LHCN-M2 (cell line): ENCODE measurements at places on chromosomes 16 and 17.

- DNase-seq, result no peak
Observed at GRCh38 chr16:3304370-3304769, 860 bp downstream of the TIGD7 start.

- no peak for DNase-seq
Observed at GRCh38 chr17:35235289-35235688, 7.6 kb upstream of the SLFN5 start.

- DNase-seq, result no peak
Observed at GRCh38 chr16:86831366-86831765, 253.0 kb downstream of the FOXL1 start.

DNA sequence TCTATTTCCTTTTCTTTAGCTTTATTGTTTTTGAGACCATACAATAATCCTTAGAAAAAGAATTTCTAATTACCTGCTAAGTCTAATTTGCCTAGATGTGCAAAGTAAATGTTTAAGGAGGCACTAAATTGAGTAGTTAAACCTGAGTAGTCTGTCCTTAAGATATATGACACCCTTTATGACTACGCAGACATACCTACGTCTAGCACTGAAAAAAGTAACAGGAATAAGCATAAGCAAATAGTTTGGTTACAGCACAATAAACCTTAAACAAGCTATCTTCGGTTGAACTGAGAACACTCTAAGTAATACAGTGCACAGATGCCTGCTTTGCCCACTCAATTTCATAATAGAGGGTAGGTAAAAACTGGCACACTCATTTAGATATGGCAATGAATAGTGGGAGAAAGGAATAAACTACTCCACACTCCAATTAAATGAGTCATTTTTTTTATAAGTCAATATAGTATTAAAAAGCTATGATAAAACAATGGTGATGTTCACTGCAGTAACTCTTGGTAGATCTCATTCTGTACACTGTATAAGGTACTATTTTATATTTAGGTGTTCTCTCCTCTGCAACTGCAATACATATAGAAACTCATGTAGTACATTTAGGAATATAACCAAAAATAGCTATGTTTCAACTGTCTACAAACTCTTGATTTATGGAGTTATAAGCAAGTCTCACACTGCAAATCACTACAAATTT is 19.7 kb upstream of the INTS2 start:
- no peak for DNase-seq

DNA sequence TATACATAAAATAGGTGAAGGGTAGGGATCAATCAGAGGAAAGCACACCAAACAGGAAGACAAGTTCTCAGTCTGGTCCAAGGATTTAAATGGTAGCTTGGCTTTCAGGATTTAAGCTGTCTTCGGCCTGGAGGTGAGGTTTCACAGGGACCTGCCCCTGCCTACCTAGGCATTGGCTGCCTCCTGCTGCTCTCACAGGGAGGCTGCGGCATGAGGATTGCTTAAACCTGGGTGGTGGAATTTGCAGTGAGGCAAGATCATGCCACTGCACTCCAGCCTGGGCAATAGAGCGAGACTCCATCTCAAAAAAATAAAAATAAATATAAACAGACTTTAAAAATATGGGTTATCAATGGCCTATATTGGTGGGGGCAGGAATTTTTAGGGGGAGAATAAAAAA is 114.5 kb downstream of the GAS7 start:
- no peak for DNase-seq

GRCh38 chr17:50668838-50669581 is 34.3 kb downstream of the ABCC3 start:
- DNase-seq, result no peak

DNA sequence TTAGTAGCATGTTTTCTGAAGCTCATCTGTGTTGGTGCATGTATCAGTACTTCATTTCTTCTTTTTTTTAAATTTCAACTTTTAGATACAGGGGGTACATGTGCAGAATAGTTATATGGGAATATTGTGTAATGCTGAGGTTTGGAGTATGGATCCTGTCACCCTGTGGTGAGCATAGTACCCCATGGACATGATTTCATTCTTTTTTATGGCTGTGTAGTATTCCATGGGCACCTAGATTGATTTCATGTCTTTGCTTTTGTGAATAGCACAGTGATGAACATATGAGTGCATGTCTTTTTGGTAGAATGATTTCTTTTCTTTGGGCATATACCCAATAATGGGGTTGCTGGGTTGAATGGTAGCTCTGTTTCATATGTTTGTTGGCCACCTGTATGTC is 55.0 kb upstream of the NOL11 start:
- no peak for DNase-seq

GRCh38 chr16:84883301-84883700 is 63.5 kb downstream of the CRISPLD2 start:
- DNase-seq, result no peak

DNA sequence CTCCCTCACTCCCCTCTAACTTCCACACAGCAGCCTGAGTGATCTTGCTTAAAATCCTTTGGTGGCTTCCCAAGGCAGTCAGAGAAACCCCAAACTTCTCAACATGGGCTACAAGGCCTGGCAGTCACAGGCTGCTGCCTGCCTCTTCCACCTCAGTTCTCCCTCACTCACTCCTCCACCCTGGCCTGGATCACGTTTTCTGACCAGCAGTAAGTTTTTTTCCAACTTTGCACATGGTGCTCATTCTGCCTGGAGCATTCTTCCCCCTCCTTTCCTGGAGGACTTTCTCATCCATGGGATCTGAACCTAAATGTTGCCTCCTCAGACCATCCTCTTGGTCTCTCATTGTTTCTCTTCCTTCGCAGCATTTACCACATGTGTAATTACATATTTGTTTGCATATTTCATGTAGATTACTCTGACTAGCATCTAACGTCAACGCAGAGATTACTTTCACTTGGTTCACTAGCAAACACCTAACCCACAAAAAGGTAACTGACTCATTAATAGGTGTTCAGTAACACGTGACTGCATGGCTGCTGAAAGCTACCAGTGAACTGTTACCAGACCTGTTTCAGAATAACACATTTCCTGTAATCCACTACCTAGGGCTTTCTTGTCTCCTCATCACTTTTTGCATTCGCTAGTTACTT is 17.1 kb downstream of the GNA13 start:
- no peak for DNase-seq

- DNase-seq, result no peak
Observed at GRCh38 chr16:10136916-10137315, 45.3 kb downstream of the GRIN2A start.

DNA sequence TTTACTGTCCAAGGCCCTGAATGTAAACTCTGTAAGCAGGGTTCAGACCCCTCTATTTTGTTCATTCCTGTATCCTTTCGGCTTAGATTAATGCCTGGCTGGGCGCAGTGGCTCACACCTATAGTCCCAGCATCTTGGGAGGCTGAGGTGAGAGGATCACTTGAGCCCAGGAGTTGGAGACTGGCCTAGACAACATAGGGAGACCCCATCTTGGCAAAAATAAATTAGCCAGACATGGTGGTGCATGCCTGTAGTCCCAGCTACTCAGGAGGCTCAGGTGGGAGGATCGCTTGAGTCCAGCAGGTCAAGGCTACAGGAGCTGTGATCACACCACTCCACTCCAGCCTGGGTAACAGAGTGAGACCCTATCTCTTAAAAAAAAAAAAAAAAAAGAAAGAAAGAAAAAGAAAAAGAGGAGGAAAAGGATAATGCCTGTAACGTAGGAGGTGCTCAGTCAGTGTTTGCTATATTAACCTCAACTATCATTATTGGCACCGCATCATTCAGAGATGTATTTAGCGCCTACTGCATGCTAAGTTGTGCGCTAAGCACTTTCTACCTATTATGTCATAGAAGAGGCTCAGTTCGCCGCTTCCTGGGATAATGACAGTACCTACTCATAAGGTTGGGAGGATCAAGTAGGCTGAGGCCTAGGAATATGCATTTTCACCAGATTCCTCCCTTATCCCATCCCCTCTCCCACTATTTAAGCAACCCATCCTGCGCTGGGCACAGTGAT is 5.0 kb downstream of the SOCS1 start:
- no peak for DNase-seq

- DNase-seq, result no peak
Observed at GRCh38 chr16:11684231-11685025, 16.2 kb downstream of the SNN start.

DNA sequence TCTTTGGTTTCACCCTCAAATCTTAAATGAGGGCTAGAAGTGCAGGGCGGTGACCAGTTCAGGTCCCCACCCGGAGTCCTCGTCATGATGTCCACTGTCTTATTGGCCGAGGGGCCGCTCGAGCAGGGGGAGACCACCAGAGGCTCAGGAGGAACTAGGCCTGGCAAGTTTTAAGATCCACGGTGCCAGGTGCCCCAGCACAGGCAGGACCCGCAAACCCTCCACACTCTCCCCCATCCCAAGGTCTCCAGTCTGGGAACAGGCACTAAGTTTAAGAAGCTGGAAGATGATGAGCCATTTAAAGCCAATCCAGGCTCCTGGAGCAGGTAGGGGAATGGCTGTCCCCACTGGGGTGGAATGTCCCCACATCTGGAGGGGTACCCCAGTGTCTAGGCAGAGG is 4.1 kb downstream of the DLX3 start:
- DNase-seq, result no peak

GRCh38 chr17:14845591-14846281 is 419.4 kb downstream of the PMP22 start:
- no peak for DNase-seq

GRCh38 chr17:31453896-31454295 is 62.4 kb downstream of the RAB11FIP4 start:
- peak; percentile 3 for DNase-seq

- DNase-seq, result peak; percentile 53
Observed at GRCh38 chr17:27602721-27603420, 28.1 kb upstream of the LGALS9 start.

- DNase-seq, result no peak
Observed at GRCh38 chr17:36889770-36890349, 47.4 kb upstream of the LHX1 start.

DNA sequence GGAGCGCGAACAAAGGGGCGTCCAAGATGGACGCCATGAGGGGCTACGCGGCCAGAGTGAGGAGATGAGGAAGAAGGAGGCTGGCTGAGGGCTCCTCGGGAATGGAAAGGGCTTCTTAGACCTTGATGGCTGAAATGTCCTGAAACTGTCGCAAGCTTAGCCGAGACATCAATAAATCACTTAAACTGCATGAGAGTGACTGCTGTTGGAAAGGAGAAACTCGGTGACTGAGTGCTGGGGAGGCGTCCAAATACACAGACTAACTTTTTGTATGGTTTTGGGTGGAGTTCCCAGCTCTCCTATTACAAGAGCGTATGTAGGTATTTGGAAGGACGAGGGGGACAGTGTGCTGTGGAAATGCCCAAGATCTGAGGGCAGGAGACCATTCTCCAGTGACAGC is 1.4 kb upstream of the GEMIN4 start:
- no peak for DNase-seq

DNA sequence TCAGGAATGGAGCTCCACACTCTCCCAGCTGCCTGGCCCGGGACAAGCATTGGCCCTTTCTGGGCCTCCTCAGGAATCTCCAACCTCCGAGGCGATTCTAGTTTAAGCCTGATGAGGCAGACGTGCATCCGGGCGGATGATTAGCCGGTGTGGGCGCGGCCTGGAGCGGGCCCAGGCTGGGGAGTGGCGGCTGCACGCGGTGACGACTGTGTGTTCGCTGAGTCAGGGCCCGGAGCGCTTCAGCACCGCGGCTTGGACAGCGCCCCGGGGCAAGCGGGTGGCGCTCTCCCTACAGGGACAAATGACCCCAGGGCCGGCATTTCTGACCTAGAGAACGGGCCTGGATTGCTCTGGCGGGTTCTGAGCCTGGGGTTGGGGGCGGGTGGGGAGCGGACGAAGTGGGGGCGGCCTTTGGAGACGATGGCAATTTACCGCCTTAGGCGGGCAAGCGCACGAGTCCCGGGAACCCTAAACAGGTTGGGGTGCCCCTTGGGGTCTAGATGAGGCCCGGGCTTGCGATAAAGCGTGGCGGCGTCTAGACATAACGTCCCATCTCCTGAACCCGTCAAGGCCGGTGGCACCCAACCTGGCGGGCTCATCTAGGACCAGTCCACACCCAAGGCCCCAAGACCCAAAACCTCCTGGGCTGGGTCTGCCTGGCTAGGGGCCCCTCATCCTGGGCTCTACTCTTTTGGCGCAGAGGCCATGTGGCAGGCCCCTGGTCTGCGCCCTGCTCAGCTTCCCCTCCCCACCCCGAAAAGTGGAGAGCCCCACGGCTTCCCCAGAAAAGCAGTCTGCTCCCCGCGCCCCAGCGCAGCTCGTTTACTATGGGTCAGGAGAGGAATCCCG is 22.3 kb upstream of the ZNHIT3 start:
- DNase-seq, result peak; percentile 52

DNA sequence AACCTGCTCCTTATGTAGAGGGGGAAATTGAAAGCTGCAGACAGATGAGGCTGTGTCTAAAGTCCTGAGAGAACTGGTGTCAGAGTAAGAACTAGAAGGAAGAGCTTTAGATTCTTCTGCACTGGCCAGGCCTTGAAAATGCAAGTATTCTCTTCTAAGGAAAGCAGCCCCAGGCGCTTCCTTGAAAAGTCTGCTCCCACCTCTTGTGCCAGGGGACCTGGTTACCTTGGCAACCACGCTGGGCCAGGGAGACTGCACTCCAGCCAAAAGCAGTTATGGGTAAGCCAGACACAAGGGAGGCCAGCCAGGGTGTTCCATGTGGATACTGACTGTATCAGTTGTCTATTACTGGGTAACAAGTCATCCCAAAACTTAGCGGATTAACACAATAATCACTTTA is 228.6 kb upstream of the SDK2 start:
- no peak for DNase-seq

DNA sequence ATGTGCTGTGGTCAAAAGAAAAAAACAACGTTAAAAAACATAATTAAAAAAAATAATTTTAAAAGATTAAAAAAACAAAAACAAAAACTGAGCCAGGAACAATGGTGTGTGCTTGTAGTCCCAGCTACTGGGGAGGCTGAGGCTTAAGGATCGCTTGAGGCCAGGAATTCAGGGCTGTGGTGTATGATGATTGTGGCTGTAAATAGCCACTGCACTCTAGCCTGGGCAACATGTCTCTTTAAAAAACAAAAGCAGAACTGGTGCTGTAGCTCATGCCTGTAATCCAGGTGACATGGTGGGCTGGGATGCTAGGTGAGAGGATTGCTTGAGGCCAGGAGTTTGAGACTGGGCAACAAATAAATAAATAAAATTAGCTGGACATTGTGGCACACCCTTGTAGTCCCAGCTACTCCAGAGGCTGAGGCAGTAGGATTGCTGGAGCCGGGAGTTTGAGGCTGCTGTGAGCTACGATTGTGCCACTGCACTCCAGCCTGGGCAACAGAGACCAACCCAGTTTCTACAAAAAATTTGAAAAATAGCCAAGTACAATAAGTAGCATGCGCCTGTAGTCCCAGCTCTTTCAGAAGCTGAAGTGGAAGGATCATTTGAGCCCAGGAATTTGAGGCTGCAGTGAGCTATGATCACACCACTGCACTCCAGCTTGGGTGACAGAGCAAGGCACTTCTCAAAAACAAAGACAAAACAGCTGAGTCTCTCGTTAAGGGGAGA is 43.6 kb downstream of the NFATC3 start:
- peak; percentile 4 for DNase-seq

DNA sequence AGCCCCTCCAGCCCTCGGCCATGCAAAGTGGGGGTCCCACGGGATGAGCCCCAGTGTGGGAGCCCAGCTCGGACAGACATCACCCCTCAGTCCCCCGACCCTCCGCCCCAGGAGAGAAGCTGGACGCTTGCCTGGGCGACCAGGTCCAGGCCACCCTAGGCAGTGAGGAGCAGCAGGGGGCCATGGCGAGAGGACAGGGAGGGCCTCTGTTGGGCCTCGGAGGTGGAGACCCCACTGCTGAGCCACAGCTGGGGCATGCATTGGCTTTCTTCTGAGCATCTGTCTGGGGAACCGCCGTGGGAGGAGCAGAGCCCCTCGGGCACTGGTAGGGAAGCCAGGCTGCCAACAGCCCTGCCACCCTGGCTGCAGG is 13.0 kb downstream of the ACTG1 start:
- no peak for DNase-seq

- peak; percentile 85 for DNase-seq
Observed at GRCh38 chr17:79993390-79994227, 42.1 kb downstream of the TBC1D16 start.
